ENCODE measurements at places on chromosomes 2 and 18.

- no peak for DNase-seq
These were observed 11.6 kb upstream of the CPS1 start for GRCh38 chr2:210544831-210545230.

GRCh38 chr2:203871371-203871983, 3.9 kb downstream of the CTLA4 start:
- DNase-seq: no peak

GRCh38 chr2:178074123-178075005, 1.8 kb upstream of the PDE11A start:
- DNase-seq: no peak

DNA sequence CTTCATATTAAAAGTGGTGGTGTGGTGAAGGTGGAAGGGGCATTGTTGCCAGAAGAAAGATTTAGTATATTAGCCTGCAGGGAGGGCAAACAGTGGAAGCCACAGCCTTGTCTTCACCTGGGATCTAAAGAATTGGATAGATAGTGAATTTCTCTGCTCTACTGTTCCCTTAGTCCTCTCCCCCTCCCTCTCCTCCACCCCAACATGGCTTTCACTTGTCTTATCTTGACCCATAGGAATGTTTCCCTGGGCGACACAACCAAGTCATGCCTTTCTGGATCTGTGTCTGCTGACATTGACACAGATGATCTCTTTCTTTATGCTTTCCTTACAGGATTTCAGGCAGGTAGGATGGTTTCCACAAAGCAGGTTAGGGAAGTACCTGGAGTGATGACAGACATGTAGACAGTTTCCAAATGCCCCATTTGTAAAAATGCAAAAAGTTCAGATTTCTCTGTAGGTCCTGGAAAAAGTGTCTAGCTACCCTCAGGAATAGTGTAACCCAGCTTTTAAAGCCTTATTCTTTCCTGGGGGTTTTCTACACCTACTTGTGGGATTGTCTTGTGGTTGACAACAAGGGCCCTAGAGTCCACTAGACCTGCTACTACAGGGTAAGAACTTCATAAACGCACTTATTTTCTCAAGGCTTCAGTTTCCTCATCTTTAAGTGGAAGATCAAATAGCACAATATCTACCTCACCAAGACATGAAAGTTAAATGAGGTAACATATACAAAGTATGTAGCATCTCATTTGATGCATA, 184.2 kb upstream of the SP5 start:
- DNase-seq: no peak

DNA sequence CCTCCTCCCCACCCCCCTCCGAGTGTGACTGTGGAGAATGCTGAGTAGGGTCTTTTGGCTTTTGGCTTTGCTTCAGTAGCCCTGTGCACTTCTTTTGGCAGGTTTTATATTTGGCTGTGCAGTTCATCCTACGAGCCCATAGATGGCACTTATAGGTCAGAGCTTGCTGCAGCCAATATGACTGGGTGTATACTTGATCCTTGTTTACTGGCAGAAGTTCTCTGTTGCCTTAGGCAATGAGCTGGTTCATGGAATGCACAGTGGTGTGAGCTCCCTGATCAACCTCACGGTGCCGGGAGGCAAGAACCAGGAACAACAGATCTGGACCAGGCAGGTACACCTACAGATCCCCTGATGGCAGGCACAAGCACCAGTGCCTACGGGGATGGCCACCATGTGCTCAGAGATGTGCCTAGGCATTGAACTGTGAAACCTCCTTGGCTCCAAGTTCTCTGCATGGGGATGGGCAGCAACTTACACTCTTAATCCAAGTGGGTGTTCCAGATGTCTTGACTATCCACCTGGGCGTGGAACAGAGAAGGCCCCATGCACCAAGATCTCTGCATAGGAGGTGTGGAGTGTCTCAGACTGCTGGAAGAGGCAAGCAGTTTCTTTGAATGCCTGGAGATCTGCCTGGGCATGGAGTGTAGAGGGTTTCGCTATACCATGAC, 190.4 kb downstream of the KIAA1328 start:
- DNase-seq: no peak

DNA sequence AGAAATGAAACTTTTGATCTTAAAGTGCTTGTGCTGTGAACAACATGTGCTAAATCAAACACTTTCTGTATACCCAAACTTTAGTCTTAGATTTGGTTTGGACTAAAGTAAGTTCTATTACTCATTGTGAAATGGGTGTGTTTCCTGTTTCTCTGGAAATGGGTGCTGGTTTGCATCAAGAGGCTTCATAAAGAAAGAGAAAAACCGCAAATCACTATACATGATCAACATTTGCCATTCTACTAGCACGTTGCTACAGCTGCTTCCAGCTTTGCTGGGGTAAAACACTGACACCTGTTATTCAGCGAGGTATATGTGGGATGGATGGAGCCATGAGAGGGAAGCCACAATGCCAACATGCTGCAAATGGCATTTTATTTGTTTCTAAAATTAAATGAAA, 547.0 kb upstream of the ACVR2A start:
- DNase-seq: no peak

DNA sequence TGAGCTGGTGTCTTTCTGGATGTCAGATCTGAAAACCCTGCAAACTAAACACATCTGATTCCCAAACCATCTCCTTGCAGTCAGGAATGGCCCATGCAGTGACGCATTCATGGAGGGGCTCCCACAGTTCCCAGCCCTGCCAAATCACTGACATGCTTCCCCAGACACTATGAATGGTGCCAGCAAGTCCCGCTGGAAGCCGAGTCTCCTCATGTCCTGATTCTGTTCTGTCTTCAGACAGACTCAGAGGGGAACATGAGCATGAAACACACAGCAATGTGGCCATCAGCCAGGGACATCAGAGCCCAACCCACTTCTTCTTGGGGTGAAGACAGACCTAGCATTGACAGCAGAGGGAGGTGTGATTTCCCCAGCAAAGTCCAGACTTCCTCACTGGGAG, 83.7 kb downstream of the TTC32 start:
- DNase-seq: no peak

- DNase-seq: no peak
These were observed 51.7 kb downstream of the VIT start for GRCh38 chr2:36748166-36748565.

- no peak for DNase-seq
These were observed 49.1 kb downstream of the HDAC4 start for GRCh38 chr2:239351687-239352086.

DNA sequence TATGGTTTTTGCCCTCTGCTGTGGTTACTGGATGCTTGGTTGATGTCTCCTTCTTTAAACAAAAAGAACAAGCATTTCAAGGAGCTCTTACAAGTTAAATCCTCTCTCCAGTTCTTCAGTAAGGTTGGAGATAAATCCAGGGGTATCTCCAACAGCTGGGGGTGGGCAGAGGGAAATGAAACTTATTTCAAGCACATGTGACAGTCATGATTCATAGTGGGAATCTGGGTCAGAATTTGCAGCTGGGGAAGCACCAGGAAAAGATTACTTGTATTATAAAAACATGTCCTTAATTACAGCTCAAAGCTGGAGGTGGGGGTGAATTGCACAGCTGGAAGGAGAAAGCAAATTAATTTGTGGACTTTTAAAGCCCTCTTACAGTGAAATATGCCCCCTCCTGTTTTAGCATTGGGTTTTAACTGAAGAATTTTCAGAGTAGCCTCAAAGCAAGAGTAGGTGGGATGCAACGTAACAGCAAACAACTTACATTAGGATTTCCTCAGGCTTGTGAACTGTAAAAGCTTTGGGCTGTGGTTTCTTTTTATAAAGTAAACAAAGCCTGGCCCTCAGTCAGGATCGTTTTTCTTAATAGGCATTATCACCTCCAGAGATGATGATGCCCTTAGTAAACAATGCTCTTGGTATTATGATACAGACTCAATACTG, 596.4 kb downstream of the NYAP2 start:
- no peak for DNase-seq

- DNase-seq: no peak
These were observed 64.2 kb downstream of the SCG2 start for GRCh38 chr2:223537651-223538601.
